Substantia nigra (tissue), 51 donors: ENCODE measurements at places on chromosomes 3 and 15.

DNA sequence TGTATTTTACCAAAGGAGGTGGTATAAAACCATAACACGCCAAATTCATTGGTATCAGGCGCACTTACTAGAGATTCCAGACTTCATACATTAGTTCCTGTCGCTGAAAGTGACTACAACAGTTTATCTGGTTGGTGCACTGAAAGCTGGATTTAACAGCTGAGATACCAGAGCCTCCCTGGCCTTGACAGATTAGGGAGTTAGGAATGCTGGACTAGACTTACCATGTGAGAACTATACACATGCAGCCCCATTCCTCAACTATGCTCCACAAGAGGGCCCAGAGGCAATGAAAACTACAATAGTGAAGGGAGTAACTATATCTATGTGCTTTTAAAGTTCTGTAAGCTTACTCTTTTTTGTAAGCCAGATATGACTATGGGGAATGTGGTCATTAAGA is 174.4 kb downstream of the STAG1 start:
- DNase-seq, result no peak

GRCh38 chr15:94070356-94071295 is 160.7 kb upstream of the MCTP2 start:
- DNase-seq, result peak; percentile 23

DNA sequence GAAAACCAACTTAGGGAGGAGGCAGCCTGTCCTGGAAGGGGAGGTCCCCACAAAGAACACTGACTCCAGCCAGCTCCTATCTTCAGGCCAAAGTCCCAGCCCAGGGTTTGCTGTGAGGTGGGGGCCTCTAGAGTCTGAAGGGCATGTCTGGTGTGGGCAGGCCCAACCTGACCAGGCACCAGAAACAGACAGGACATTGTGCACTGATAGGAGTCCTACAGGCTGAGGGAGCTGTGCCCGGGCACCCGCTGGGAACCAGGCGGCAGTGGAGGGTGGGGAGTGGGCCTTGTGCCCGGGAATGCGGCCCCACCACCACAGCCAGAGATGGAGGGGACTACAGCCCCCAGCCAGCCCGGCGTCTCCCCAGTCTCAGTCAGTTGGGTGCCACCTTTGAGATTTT is 161.4 kb downstream of the WNT7A start:
- no peak for DNase-seq

DNA sequence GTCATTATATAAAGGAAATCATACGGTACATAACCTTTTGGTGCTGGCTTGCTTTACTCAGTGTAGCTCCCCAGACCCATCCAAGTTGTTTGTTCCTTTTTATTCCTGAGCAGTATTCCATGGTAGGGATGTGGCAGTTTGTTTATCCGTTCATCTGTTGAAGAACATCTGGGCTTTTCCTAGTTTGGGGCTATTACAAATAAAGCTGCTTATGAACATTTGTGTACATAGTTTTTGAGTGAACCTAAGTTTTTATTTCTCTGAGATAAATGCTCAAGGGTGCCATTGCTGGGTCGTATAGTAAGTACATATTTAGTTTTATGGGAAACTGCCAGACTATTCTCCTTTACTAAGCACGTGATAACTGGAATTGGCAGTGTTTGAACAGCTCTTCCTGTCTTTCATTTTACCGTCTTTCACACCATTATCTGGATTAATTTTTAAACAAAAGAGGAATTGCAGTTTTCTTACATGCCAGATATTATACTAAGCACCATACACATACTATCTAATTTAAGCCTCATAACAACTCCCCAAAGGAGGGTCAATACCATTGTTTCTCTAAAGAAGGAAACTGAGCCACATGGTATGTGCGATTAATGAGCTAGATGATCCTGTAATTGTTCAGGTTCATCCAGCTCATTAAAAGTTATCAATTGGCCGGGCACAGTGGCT is 85.6 kb downstream of the PTPRG start:
- no peak for DNase-seq

DNA sequence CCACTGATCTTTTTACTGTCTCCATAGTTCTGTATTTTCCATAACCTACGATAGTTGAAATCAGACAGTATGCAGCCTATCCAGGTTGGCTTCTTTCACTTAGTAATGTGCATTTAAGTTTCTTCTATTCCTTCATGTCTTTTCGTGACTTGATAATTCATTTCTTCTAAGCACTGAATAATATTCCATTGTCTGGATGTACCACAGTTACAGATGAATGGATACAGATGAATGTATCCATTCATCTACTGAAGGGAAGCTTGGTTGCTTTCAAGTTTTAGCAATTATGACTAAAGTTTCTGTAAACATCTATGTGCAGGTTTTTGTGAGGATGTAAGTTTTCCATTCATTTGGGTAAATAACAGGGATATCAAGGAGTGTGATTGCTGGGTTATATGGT is 124.8 kb downstream of the NSUN3 start:
- no peak for DNase-seq

DNA sequence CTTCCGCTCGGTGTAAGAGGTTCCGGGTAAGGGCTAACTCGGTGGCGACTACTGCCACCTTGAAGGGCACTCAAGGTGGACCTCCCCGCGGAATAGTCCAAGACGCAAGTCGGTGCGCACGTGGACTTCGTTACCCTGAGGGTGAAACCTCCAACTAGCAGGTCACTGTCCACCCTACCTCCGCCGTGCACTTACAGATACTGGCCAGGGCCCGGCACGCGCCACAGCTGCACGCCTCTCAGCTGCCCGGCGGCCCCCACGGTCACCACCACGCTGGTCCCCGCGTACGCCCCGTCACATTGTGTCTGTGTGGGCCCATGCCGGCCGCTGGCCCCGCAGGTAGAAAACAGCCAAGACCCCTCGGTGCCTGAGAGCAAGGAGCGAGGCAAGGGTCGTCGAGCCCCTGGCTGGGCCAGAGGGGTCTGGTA is 1.1 kb downstream of the LTK start:
- no peak for DNase-seq

- DNase-seq, result no peak
Observed at GRCh38 chr3:152669560-152669959, 165.4 kb upstream of the P2RY1 start.

DNA sequence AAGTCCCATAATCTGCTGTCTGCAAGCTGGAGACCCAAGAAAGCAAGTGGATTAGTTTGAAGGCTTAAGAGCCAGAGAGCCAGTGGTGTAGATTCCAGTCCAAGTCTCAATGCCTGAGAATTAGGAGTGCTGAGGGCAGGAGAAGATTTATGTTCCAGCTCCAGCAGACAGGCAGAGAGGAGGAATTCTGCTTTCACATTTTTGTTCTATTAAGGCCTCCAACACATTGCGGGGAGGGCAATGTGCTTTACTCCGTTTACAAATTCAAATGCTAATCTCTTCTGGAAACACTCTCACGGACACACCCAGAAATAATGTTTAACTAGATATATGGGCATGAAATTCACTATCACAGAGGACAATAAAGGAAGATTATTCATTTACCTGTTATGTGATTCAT is 54.0 kb downstream of the DPH6 start:
- DNase-seq, result no peak

- no peak for DNase-seq
Observed at GRCh38 chr3:102757950-102758349, 323.1 kb downstream of the ZPLD1 start.

DNA sequence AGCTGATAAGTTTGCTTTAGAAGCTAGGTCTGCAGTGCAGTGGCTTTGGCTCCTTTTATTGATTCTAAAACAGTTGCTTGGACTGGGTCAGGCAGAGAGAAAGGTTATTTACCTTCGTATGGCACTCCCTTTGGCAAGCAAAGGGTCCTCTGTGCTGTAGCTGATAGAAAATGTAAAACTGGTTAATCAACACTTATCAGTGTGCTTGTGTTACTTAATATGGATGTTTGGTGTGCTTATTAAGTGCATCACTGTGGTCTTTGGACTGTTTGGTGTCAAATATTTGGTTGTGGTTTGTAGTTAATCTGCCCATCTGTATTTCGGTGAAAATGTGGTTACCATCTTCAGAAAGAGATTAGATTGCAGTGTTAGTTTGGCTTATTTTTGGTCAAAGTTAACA is 16.0 kb downstream of the UBE2E2 start:
- DNase-seq, result no peak

DNA sequence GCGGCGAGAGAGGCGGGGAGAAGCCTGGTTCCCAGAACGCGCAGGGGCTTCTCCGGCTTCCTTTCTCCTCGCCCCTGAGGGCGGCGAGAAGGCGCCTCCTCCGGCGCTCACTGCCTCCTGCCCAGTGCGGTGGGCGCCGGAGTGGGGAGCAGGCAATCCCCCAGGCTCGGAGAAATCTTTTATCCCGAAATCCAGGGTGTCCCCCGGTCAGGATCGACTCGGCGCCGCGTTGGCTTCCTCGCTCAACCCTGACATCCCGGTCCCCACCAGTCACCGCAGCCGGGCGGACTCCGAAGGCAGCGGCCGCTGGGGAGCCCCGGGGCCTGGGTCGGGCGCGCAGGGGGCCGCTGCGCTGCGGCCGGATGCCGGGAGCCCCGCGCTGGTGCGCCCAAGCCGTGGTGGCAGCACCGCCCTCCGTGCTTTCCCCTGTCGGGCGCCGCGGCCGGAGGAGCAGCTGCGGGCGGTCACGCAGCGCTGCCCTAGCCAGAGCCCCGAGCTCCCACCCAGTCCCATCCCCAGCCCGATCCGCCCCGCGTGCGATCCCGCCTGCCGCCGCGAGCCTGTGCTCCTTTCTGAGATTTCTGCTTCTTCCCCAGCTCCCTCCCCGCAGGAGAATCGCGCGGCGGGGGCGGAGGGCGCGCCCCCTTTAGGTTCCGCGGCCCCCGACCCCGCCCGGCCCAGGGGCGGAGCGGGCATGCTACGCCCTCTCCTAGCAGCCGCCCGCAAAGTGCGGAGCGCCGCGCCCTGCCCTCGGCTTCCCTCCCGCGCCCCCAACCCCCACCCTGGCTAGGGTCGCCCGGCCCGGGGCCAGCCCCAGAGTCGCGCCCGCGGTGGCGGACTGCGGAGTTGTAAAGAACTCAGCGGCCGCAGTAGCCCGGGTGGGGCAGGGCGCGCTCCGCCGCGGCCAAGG is 683 bp upstream of the CACNA2D3 start:
- peak; percentile 84 for DNase-seq

DNA sequence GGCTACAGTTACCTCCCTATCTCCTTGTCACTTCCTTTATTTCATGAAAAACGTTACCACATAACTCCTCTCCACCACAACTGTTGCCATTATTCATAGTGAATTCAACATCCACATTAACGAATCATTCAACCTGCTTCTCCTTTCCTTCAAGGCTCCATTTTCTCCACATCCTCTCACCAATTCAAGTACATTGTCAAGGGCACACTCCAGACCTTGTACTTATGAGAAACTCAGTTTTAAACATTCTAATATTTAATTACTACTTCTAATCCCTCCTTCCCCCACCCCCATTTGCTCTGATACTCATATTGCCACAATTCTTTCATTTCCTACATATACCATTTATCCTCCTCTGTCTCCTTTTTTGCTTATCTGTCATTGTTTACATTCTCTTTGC is 871.2 kb downstream of the TUSC7 start:
- no peak for DNase-seq

- DNase-seq, result no peak
Observed at GRCh38 chr3:185935465-185936272, 2.1 kb downstream of the TRA2B start.

GRCh38 chr3:194107107-194107506 is 28.8 kb upstream of the HES1 start:
- DNase-seq, result no peak

DNA sequence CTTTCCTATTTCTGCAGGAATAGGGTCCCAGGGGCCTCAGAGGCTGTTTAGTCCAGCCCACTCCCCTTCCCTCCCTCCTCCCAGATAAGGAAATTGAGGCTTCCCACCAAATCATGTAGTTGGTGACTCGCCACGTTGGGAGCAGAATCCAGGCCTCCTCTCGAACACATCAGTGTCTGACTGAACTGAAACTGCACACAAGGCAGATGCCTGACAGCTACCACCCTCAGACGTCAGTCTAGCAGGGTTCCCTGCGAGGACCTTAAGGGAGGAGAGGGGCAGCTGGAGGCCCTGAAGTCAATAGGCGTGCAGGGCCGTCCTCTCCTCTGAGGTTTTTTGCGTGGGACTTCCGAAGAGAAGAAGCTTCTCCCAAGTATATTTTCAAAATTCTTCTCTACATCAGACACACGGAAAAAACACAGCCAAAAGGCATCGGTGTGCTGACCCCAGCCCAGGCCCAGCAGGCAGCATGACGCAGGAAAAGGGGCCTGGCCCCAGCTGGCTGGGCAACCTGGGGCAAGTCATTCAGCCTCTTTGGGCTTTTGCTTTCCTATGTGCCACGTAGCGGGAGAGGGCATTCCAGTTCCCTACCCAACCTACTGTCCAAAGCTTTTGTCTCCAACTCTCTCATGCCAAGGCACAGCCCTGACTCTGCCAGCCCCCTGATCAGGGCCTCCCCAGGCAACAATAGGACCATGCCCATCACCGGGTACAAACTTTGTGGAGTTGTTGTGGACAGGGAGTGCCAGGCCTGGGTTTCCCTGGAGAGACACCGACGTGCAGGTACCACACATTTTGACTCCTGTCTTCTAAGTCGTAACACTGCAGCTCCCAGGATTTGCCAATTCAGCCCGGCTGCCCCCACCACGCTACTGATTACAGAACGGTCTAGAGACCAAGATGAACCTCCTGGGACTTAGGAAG is 283.1 kb downstream of the XXYLT1 start:
- no peak for DNase-seq

- DNase-seq, result no peak
Observed at GRCh38 chr3:70150599-70150998, 151.1 kb downstream of the SAMMSON start.

DNA sequence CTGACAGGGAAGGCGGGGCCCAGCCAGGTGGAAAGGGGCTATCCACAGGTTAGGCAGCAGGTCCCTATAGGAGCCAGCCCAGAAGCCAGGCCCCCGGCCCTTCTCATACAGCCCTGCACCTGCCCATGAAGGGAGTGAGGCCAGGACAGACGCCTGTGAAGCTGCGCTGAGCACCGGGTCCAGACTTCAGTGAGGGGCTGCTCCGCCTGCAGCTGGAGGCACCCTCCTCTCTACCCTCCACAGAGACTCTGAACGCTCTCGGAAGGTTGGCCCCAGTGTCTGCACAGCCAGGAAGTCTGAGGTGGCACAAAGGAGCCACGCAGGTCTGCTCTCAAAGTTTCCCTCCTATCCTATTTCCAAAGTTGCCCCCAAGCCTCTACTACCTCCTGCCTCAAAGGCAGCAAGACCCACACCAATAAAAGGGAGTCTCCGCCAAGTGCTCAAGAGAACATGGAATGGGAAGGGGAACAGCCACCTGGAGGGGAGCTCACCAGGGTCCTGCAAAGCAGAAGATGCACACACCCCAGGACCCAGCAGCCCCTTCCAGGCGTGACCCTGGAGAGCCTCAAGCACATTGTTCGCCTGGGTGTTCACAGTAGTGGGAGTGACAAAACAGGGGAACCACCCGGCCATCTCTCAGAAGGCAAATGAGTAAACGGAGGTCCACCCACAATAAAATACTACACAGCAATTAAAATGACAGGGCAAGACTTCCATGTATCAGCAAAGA is 19.5 kb downstream of the XXYLT1 start:
- no peak for DNase-seq

DNA sequence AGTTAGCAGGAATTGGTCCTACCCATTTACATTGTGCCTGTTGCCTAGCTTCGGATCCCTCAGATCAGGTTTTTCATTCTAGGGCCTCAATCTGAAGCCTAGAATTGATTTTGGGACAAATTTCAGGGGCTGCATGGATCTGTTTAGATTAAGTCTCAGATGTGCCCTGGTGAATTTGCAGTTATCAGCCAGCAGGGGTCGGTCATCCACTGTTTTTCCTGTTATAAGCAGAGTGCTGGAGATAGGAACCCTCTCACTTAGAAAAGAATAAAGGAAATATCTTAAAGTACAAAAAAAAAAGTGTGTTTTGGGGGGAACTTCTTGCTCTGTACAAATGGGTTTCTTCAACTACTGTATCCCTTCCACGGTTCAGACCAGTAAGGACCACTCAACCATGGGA is 212.5 kb downstream of the BCHE start:
- DNase-seq, result no peak

- DNase-seq, result no peak
Observed at GRCh38 chr3:100319951-100320350, 14.6 kb upstream of the NIT2 start.
